ENCODE measurements at places on chromosomes 11 and 22. TPM values are rescaled to one million over a fixed set of nuclear protein-coding genes. Genes with fewer than 3 reads are reported as not detected.

NLRP10 gene
- total RNA-seq, result not detected

MMP27 gene
- not detected for total RNA-seq

MMP12 gene
- total RNA-seq, result not detected

TMEM151A gene
- total RNA-seq, result 11.0 TPM

CHRM1 gene
- total RNA-seq, result not detected

KDELR3 gene
- 11.6 TPM for total RNA-seq

CRYBB2 gene
- total RNA-seq, result 0.39 TPM

KIRREL3 gene
- 0.36 TPM for total RNA-seq

CYB561A3 gene
- total RNA-seq, result 80.3 TPM

CFAP300 gene
- total RNA-seq, result 6.4 TPM

FOLR3 gene
- total RNA-seq, result not detected

DRICH1 gene
- not detected for total RNA-seq

ATP6V1E1 gene
- total RNA-seq, result 136 TPM
